ENCODE measurements at places on chromosomes 5 and 9.
A peak's percentile ranks its signal among the peaks of the same experiment; 100 is the strongest.

- DNase-seq: peak; percentile 18
Observed at GRCh38 chr5:36301858-36302603, at the start of gene RANBP3L. TSS of gene RANBP3L (minus strand) at chr5:36301902. CDS start at chr5:36301416, 486 bp downstream.

- peak; percentile 54 for DNase-seq
Observed at GRCh38 chr9:131633491-131634031, 88.2 kb downstream of the PRRT1B start.

- no peak for DNase-seq
Observed at GRCh38 chr5:107604990-107605389, 65.7 kb downstream of the EFNA5 start.

GRCh38 chr9:137694962-137695875 is 76.4 kb downstream of the EHMT1 start:
- peak; percentile 56 for DNase-seq

- no peak for DNase-seq
Observed at GRCh38 chr5:143156086-143156485, 247.4 kb downstream of the NR3C1 start.

- DNase-seq: no peak
Observed at GRCh38 chr5:111254613-111255012, 30.4 kb downstream of the CAMK4 start.

DNA sequence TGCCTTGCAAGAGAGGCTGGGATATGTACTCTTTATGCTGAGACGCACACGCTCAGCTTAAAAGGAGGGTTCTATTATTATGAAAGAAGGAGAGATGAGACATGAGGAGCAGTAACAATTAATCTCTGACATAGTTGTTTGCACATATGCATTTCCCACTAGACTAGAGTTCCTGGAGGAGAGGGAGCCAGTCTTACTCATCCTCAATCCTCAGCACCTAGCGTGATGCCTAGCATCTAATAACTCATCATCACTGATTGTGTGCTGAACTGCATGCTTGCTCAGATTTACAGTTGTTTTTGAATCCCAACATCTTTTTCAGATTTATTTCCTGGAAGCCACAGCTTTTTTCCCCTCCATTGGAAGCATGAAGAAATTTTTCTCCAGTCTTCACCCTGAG is 35.5 kb downstream of the GCNT4 start:
- DNase-seq: no peak

DNA sequence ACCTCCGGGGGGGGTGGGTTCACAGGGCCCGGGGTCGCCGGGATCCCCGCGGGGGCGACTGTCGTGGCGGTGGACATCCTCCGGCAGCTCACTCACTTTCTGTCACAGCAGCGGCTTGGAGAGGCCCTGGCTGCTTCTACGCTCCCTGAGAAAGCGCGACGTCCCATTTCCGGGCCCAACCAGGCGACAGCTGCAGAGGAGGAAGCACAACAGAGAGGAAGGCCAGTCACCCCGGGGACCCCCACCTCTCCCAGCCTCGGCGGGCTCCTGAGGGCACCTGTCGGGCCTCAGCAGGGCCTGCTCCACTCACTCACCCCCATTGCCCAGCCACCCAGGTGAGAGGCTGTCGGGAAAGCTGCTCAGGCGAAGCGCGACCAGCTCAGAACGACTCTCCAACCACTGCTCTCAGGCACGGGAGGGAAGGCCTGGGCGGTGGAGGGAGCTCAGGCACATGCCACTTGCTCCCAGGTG is 14.4 kb downstream of the BRD3 start:
- no peak for DNase-seq

GRCh38 chr9:92657296-92658094 is 12.4 kb downstream of the IPPK start:
- DNase-seq: no peak

DNA sequence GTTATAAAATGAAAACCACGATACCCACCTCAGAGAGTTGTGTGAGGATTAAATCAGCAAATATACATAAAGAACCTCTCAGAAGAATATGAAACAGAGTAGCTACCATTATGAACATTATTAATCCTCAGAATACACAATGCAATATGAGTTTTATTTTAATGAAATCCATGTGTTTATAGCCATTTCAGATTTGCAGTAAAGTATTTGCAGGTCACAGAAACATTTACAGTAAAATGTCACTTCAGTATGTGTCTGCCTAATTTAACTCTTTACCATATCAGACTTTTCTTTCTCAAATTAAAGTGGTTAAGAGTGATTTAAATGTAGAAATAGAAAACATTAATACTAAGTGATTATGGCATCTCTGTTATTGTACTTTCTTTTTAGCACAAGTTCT is 365.2 kb upstream of the MPDZ start:
- no peak for DNase-seq

DNA sequence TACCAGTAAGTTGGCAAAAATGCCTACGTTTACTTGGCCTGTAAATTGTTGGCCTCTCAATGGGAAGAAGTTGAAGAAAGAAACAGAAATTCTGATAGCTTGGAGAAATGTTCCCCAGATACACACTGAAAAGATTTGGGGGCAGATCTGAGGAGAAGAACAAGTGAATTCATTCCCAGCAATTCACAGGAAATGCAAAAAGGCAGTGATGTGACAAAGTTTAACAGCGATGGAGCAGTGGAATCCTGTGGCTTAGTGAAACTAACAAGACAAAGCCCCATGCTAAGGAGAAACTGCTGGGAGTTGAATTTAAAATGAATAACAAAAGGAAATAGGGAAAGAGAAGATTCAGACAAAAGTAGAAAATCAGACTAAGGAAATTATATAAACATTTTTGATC is 213.2 kb upstream of the EDIL3 start:
- no peak for DNase-seq

Measured in trophoblast cell (in vitro differentiated cells and primary cell).